ENCODE measurements at places on chromosomes 3 and 15.

GRCh38 chr3:69142090-69142489, 19.7 kb upstream of the LMOD3 start:
- peak; percentile 3 for DNase-seq

DNA sequence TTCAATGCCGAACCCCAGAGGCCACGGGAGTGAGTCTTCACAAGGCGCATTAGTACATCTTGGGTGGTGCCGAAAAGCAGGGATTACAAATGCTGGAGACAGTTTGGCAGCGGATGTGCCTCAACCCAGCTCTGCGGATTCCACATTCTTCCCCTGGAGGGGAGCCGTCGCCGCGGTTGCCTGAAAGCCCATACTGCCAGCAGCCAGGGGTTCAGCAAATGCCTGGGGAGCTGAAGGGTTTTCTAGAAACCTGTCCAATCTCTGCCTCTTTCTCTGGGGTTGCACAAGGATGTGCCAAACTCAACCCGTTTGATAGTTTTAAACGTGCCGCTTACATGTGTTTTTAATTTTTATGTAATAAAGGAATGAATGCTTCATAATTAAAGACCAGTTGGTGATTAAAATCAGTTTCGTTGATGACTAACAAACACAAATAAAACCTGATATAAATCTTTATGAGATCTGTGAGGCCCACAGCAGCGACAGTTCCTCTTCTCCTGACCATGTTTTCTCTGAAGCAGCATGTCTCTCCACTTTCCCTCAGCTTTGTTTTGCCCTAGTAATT, 74.6 kb upstream of the LEKR1 start:
- DNase-seq, result peak; percentile 51

DNA sequence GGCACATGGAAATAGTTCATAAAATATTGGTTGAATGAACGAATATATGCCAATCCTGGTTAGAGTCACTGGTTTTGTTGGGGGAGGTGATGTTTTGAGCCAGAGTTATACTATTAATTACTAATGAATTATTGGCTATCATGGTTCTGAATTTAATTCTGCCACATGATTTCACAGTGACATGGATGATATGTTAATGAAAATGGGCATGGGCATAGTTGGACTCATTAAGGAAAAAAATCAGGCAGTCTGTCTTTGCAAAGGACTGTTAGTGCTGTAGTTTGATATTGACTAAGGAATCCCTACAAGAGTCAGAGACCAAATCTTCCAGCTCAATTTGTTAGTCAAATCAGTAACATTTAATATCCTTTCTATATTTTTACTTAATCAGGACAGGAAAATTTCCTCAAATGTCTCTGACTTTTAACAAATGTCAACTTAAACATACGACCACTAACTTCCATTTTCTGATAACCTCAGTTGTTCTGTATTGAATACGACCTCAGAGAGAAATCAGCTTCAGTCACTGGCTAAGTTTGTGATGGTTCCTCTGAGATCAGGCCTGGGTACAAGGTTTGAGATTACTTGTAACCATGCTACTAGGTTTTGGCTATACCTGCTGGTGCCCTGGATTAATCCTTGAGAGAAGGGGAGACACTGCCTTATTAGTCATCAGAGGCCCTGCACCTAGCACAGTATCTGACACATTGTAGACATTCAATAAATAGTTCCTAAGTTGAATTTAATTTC, 13.3 kb downstream of the NFKBIZ start:
- DNase-seq, result no peak

DNA sequence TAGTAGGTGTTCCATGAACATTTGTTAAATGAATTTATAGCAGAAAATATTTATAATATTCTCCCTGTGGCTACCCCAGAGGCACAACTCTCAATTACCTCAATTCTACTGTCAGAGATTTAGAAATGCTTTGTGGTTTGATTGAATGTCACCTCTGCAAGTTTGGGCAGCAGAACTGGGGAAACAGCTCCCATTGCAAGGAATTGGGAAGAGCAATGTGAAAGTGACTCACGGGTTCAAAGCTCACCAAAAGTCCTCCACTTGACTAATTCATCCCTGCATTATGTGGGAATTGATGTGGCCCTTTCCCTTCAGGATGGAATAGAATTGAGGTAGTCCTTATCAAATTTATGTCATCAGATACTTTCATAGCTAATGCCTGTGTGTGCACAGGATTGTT, 562.7 kb downstream of the MFSD1 start:
- no peak for DNase-seq

GRCh38 chr3:147398813-147399534, 7.4 kb downstream of the ZIC4 start:
- DNase-seq, result no peak

DNA sequence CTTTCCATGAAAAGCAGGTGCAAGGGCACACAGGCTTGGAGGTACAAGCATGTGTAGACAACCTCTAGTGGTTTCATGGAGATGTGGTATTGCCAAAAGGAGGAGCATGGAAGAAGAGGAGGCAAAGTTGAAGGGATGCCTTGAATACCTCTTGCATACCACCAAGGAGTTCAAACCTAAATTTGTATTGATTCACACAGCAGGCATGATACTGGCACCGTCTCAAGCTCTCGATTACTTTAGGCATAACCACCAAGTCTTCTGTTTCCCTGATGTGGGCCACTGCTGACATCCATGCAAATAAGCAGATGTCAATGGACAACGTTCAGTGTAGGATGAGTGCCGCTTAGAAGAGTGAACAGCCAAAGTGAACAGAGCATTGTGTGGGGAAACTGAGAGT, 87.1 kb downstream of the SCN11A start:
- no peak for DNase-seq
